ENCODE measurements at places on chromosomes 11 and 22. TPM values are rescaled to one million over a fixed set of nuclear protein-coding genes. Genes with fewer than 3 reads are reported as not detected.

DNA sequence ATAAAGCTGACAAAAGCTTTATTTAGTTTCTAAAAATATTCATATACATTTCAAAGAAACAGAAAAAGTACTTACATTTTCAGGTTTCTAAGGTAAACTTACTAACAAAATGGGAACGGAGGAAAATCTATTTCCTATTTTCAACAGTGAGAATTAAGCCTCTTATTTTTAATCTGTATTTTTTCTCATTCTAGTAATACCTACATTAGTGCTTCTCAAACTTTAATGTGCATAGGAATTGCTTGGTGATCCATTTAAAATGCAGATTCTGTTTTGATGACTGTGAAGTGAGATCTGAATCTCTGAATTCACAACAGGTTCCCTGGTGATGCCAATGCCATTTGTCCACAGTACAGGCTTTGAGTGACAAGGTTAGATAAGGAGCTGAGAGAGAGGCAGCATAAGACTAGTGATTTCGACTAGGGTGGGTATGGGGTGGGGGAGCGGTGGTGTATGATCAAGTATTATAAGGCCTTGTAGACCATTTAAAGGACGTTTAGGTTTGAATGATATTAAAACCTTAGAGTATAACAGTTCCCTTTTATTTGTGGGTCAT, 402.8 kb downstream of the CNTN5 start:
- H3K4me1 ChIP-seq: no peaks in the 10 kb centered on the region
- no peaks in the 10 kb centered on the region for H3K36me3 ChIP-seq
- H3K4me3 ChIP-seq: no peak overlapping the region
- H3K27ac ChIP-seq: no peak overlapping the region
- no peaks in the 10 kb centered on the region for H3K27me3 ChIP-seq

DNA sequence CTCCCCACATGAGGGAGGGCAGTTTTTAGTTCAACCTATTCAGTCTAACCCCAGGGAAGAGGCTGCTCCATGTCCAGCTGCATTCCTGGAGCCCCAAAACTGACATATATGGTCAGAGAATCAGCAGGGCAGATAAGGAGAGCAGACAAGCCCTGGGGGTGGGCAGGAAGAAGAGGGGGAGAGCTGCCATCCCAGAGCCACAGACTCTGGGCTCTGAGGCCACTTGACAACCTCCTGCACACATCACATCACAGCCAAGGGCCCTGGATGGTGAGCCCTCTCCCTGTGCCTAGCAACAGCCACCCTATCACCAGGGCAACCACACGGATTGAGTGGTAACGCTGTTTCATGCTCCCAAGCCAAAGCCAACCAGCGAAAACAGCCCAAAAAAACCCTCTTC, 3.1 kb downstream of the ARHGAP1 start:
- H3K27me3 ChIP-seq: no peaks in the 10 kb centered on the region
- no peak overlapping the region for H3K4me3 ChIP-seq
- H3K36me3 ChIP-seq: peaks cover 28% of the 10 kb centered on the region
- no peak overlapping the region for H3K27ac ChIP-seq
- peaks cover 5% of the 10 kb centered on the region for H3K4me1 ChIP-seq
- DNase-seq: no peak

GRCh38 chr11:115421352-115421991, 82.7 kb downstream of the CADM1 start:
- no peak overlapping the region for H3K4me3 ChIP-seq
- DNase-seq: no peak
- H3K36me3 ChIP-seq: no peaks in the 10 kb centered on the region
- no peaks in the 10 kb centered on the region for H3K27me3 ChIP-seq
- H3K4me1 ChIP-seq: no peaks in the 10 kb centered on the region
- H3K27ac ChIP-seq: no peak overlapping the region

DNA sequence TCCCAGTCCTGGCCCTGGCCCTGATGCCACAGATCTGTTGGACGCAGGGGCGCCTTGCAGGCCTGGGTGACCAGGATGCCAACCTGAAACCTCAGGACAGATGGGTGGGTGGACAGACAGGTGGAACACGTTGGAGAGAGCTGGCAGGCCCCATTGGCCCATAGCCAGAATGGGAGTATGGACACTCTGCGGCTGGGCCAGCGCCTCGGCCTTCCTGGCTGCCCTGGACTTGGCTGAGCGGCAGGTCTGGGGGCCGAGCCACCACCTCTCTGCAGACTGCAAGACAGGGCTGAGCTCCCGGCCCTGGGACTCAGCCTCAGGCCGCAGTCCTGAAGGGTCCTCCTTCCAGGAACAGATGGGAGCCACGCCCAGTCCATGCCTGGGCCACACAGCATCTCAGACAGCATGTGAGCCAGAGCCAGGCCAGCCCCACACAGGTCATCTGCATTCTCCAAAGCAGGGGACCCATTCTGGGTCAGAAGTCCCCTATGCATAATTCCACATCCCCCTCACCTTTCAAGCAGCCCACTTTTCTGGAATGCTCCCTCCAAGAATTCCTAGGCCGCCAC, 14.1 kb downstream of the WNT7B start:
- H3K27ac ChIP-seq: no peak overlapping the region
- no peaks in the 10 kb centered on the region for H3K4me1 ChIP-seq
- H3K36me3 ChIP-seq: no peaks in the 10 kb centered on the region
- no peak for DNase-seq

- DNase-seq: no peak
- H3K4me3 ChIP-seq: no peak overlapping the region
- no peaks in the 10 kb centered on the region for H3K36me3 ChIP-seq
- H3K27me3 ChIP-seq: no peaks in the 10 kb centered on the region
- H3K27ac ChIP-seq: no peak overlapping the region
- H3K4me1 ChIP-seq: no peaks in the 10 kb centered on the region
Measured at GRCh38 chr11:123268156-123268555, 73.1 kb upstream of the CLMP start.

DNA sequence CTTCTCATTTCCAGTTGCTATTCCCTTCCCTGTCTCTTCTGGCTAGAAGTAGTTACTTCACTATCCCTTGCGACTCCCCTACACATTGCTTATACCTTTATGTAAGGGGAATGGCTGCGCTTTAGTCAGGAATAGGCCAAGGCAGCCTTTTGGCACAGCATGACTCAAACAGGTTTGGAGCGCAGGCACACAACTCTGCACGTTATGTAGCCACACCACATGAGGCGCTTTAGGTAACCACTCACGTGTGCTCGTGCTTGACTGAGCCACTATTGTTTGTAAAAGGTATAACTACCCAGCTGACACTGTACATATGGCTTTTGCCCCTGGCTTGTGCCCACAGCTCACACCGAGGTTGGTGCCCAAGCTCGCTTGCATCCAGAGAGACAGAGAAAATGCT, 46.7 kb upstream of the LIPT2 start:
- H3K27ac ChIP-seq: no peak overlapping the region
- no peaks in the 10 kb centered on the region for H3K4me1 ChIP-seq
- H3K36me3 ChIP-seq: no peaks in the 10 kb centered on the region
- H3K27me3 ChIP-seq: no peaks in the 10 kb centered on the region
- no peak overlapping the region for H3K4me3 ChIP-seq
- DNase-seq: no peak

KRTAP5-7 gene
- total RNA-seq: 0.12 TPM

ART1 gene
- total RNA-seq: not detected

SSRP1 gene
- total RNA-seq: 47.2 TPM

OVOL1 gene
- 3.2 TPM for total RNA-seq

All from pancreas (tissue), 10 donors.